Aorta (tissue), 5 donors: ENCODE measurements at places on chromosomes 3 and 15. TPM values are rescaled to one million over a fixed set of nuclear protein-coding genes. Genes with fewer than 3 reads are reported as not detected.
A peak's percentile ranks its signal among the peaks of the same experiment; 100 is the strongest.

DNA sequence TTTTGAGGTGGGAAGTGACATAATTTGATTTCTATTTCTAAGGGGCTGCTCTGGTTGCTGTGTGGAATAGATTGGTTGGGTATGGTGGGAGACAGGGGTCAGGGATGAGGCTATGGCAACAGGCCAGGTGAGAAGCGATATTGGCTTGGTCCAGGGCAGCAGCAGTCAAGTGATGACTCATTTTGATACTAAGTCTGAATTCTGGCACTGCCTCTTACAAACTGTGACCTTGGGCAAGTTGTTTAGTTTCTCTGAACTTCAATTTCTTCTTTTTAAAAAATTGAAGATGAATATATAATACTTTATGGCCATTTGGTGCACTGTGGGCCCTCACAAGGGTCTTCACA lies 40.4 kb upstream of the CLSTN2 start:
- DNase-seq: no peak

DNA sequence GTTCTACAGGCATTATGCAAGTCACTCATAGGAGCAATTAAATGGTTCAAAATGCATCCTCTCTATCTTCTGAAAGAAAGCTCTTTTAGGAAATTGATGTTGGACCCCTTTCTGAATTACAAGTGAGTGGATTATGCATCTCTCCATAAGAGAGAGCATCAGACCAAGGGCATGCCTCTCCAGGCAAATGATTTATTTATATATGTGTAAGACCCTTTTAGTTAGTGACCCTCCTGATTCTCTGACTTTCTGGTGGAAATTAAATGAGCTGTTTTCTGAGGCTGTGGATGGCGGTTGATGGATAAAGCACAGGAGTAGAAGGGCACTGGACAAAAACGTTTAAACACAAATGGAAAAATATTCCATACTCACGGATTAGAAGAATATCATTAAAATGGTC lies 62.6 kb downstream of the CADPS start:
- DNase-seq: no peak

- DNase-seq: no peak
Measured at GRCh38 chr3:27544372-27544865, 60.2 kb upstream of the SLC4A7 start.

DNA sequence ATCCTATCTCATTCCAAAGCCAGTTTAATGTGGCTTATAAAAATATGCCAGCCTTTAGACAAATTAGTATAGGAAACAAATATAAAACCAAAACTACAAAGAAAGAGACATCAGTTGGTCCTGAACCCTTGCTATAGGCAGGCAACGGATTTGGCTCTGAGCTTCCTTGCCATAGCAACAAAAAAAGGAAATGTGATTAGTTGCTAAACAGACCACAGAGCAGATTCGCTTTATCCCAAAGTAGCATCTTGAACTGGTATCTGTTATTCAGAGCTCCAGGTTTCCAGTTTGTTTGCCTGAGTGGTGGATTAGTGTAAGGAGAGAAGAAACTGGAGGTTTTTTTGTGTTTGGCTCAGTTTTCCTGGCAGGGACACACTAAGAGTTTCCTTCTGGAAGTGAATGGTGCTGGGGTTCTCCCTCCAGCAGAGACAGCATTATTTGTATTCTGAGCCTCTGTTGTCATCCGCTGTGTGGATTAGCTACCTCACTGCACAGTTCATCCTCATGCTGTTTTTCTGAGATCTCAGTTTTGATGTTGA lies 44.1 kb downstream of the CHST2 start:
- DNase-seq: no peak

- DNase-seq: peak; percentile 60
Measured at GRCh38 chr3:122996038-122996580, 31.5 kb downstream of the SEMA5B start.

FOXL2NB gene
- not detected for total RNA-seq

OCA2 gene
- 3.0 TPM for total RNA-seq

TTC21A gene
- 3.6 TPM for total RNA-seq

FEZF2 gene
- total RNA-seq: not detected

KCNMB3 gene
- total RNA-seq: 6.2 TPM

CCR5 gene
- total RNA-seq: 5.7 TPM

COL6A5 gene
- not detected for total RNA-seq

ZBED2 gene
- not detected for total RNA-seq

PARP15 gene
- 7.3 TPM for total RNA-seq

MAP1A gene
- 36.4 TPM for total RNA-seq

AADACL2 gene
- total RNA-seq: not detected
